ENCODE measurements at places on chromosomes 12 and 14.

DNA sequence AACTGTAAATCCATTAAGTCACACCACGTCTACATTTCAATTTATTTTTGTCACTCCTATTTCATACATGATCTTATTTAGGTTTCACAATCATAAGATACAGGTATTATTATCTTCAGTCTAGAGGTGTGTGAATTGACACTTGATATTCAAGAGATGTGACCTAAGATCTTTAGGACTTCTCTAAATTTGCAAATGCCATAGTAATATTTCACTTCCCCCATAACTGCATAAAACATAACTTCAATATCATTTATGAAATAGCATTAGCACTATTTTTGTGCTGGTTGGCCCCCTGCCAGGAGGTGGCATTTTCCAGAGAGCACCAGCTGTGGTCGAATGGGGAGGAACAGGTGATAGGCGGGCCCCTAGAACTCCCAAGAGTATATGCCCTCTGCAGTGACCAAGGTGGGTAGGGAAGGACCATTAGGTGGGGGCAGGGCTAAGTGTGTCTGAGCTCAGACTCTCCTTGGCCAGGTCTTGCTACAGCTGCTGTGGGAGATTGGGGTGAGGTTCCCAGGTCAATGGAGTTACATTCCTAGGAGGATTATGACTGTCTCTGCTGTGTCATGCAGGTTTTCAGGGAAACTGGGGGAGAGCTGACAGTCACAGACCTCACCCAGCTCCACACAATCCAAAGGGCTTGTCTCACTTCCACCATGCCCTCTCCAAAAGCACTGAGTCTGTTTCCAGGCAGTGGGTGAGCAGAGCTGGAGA is 49.2 kb upstream of the ERGIC2 start:
- DNase-seq, result no peak
- no peak overlapping the region for H3K27ac ChIP-seq
- no peaks in the 10 kb centered on the region for H3K4me1 ChIP-seq
- H3K36me3 ChIP-seq, result no peaks in the 10 kb centered on the region
- H3K4me3 ChIP-seq, result no peak overlapping the region

DNA sequence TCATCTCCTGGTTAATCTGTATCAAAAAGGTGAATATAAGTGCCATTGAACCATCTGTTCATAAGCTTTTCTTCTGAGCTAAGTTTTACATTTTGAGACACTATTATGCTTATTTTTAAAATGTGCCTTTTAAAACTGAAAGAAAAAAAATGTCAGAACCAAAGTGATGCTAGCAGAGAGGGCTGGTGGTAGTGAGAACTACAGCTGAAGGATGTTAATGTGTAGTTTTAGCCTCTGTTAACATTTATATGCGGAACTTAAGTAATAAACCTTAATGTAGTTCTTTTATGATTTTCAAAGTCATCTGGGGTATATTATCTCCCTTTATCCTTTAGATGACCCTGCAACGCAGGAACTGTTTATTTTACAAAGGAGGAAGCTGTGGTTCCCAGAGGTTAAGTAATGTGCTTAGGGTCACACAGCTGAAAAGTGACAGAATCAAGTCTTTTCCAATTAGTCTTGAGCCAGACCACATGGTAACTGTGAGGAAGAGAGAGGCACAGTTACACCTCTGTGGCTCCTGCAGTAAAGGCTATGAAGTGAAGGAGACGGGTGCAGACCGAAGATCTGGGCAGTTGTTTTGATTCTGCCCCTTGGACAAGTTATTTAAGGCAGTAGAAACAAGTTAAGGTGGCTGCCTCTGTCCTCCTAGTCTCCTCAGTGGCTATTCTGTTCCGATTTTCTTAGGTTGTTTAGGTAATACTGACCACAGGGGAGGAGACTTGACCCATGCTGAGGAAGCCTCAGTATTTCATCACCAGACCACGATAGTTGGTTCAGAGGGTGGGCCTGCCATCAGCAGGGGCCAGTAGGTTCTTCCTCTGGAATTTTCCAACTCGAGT is 23.9 kb downstream of the GNG2 start:
- H3K27me3 ChIP-seq, result no peaks in the 10 kb centered on the region
- H3K27ac ChIP-seq, result no peak overlapping the region
- DNase-seq, result no peak
- no peaks in the 10 kb centered on the region for H3K36me3 ChIP-seq
- H3K4me1 ChIP-seq, result peaks cover 25% of the 10 kb centered on the region

- H3K4me3 ChIP-seq, result no peak overlapping the region
- H3K27ac ChIP-seq, result no peak overlapping the region
- peaks cover 21% of the 10 kb centered on the region for H3K4me1 ChIP-seq
These were observed 64.3 kb downstream of the SLC25A47 start for GRCh38 chr14:100387450-100387849.

GRCh38 chr14:40576880-40577478 is 1029.7 kb upstream of the LRFN5 start:
- no peak for DNase-seq
- no peaks in the 10 kb centered on the region for H3K4me1 ChIP-seq
- H3K4me3 ChIP-seq, result no peak overlapping the region
- no peak overlapping the region for H3K27ac ChIP-seq

- H3K27me3 ChIP-seq, result no peaks in the 10 kb centered on the region
- no peaks in the 10 kb centered on the region for H3K36me3 ChIP-seq
- H3K4me3 ChIP-seq, result no peak overlapping the region
- no peaks in the 10 kb centered on the region for H3K4me1 ChIP-seq
- peak; percentile 2 for DNase-seq
- H3K27ac ChIP-seq, result no peak overlapping the region
These were observed 325.1 kb downstream of the BCL11B start for GRCh38 chr14:98946940-98947339.

GRCh38 chr14:30838351-30838750 is 36.0 kb upstream of the COCH start:
- H3K36me3 ChIP-seq, result no peaks in the 10 kb centered on the region
- H3K27ac ChIP-seq, result no peak overlapping the region
- peaks cover 9% of the 10 kb centered on the region for H3K27me3 ChIP-seq
- DNase-seq, result no peak
- no peak overlapping the region for H3K4me3 ChIP-seq
- H3K4me1 ChIP-seq, result no peaks in the 10 kb centered on the region

DNA sequence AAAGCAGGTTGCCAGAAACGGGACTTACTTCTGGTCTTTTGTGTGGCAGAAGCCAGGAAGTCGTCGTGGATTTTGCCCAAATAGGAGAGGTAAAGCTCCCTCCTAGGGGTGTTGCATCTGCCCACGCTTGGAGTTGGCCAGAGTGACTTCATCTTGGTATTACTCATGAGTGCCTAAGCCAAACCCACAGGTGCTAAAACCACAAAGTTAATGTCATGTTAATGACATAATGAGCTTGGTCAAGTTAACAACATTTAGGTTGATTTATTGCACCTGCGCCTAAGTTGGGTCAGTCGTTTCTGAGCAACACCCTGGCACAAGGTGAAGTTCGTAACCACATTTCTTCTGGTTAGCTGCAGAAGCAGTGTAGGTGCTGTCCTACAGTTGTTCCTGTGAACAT is 225.2 kb downstream of the FUT8 start:
- peak; percentile 25 for DNase-seq
- no peak overlapping the region for H3K4me3 ChIP-seq
- peaks cover 3% of the 10 kb centered on the region for H3K36me3 ChIP-seq
- H3K27me3 ChIP-seq, result no peaks in the 10 kb centered on the region
- no peaks in the 10 kb centered on the region for H3K4me1 ChIP-seq

GRCh38 chr14:99380991-99381687 is 99.5 kb downstream of the SETD3 start:
- H3K4me1 ChIP-seq, result no peaks in the 10 kb centered on the region
- DNase-seq, result no peak
- no peaks in the 10 kb centered on the region for H3K36me3 ChIP-seq
- no peak overlapping the region for H3K4me3 ChIP-seq
- peaks cover 7% of the 10 kb centered on the region for H3K27me3 ChIP-seq

DNA sequence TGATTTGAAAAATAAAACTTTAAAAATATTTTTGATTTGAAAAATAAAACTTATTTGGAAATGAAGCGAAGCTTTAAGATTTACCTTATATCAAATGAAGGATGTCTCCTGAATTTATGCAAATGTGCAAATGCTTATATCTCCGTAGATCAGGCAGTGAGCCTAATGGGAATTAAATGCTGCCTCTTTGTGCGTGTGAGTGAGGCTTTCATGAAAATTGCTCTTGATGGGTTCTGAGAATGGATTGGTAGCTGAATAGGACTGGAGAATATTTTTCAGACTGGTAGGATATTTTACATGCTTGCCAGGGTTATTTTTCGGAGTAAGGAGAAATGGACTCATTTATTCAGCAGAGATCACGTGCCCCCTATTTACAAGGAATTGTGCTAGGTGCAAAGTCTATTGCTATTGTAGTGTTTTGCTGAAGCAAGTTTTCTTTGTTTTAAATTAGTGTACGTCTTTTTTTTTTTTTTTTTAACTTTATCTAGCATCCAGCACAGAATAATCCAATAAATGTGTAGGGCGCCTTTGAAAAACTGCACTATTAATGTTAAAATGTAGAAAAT is 2.4 kb downstream of the VRK1 start:
- H3K27ac ChIP-seq, result no peak overlapping the region
- peaks cover 7% of the 10 kb centered on the region for H3K4me1 ChIP-seq
- H3K36me3 ChIP-seq, result no peaks in the 10 kb centered on the region
- DNase-seq, result no peak

DNA sequence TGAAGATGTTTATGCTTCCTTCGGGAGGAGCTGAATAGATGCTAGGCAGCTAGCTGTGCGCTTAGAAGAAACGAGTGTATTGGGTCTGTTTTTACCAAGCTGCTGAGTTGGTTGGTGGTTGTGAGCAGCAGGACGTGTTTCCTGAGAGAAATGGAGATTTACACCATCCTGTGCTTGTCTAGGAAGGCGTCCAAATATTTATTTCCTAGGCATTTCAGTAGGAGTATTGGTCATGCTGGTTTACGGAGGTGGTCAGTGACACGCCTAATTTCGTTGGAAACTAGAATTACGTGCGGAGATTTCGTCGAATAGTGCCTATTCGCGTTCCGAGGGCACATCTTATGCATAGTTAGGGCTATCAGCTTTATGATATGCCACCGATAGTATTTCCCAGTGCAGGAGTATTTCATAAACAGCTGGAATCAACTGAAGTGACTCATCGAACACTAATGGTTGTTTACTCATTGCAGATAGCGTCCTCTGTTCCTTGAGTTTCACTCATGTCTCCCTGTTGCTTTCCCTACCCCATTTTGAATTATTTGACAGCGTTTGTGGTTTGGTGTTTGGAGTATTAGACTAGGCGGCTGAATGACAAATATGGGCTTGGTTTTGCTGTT is 780 bp downstream of the TBC1D15 start:
- no peaks in the 10 kb centered on the region for H3K36me3 ChIP-seq
- peak; percentile 89 for DNase-seq
- H3K4me3 ChIP-seq, result peak overlapping the region; percentile 98
- H3K27ac ChIP-seq, result peak overlapping the region; percentile 100

GRCh38 chr12:51773145-51773869 is 75.2 kb downstream of the FIGNL2 start:
- H3K4me3 ChIP-seq, result no peak overlapping the region
- peaks cover 39% of the 10 kb centered on the region for H3K36me3 ChIP-seq
- H3K4me1 ChIP-seq, result peaks cover 30% of the 10 kb centered on the region
- peak; percentile 90 for DNase-seq

DNA sequence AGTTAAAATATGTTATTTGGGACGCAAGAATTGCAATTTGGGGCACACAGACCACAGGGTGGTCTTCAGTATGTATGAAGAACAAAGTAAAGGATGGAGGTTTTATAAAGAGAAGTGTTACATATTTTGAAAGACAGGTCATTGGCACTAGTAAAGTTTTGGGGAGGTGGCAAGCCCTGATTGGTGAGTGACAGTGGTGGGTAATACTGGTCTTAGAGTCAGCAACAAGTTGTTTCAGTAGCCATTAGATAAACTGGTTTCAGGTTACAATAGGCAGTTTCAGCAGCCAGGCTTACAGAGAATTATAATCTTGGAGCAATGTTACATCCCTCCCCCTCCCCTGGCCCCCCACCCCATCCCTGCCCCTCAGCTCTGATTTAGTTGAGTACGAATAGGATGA is 17.5 kb downstream of the MARK3 start:
- H3K4me1 ChIP-seq, result peaks cover 63% of the 10 kb centered on the region
- H3K4me3 ChIP-seq, result no peak overlapping the region
- DNase-seq, result peak; percentile 57
- H3K36me3 ChIP-seq, result peaks cover 12% of the 10 kb centered on the region
- H3K27me3 ChIP-seq, result no peaks in the 10 kb centered on the region

All from GM23248 (cell line).